ENCODE measurements at places on chromosomes 3 and 15.

DNA sequence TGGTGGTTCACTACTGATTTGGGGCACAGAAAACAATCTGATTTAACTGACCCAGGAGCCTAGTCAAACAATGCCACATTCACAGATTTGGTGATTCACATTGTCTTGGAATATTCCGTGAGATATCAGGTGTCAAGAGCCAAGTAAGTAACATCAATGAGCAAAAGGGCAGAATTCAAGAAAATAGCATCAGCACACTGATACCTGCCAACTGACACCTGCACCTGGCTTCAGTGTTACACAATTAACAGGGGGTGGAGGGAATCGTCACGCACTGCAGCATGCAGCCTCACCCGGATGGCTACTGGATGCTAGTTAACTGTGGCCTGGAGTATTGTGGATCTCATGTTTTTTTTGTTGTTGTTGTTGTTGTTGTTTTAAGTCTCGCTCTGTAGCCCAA, 17.6 kb downstream of the CCNL1 start:
- H3K4me1 ChIP-seq, result peaks cover 9% of the 10 kb centered on the region
- no peak overlapping the region for H3K27ac ChIP-seq
- H3K27me3 ChIP-seq, result no peaks in the 10 kb centered on the region
- DNase-seq, result no peak
- no peak overlapping the region for H3K4me3 ChIP-seq
- H3K36me3 ChIP-seq, result peaks cover 44% of the 10 kb centered on the region

DNA sequence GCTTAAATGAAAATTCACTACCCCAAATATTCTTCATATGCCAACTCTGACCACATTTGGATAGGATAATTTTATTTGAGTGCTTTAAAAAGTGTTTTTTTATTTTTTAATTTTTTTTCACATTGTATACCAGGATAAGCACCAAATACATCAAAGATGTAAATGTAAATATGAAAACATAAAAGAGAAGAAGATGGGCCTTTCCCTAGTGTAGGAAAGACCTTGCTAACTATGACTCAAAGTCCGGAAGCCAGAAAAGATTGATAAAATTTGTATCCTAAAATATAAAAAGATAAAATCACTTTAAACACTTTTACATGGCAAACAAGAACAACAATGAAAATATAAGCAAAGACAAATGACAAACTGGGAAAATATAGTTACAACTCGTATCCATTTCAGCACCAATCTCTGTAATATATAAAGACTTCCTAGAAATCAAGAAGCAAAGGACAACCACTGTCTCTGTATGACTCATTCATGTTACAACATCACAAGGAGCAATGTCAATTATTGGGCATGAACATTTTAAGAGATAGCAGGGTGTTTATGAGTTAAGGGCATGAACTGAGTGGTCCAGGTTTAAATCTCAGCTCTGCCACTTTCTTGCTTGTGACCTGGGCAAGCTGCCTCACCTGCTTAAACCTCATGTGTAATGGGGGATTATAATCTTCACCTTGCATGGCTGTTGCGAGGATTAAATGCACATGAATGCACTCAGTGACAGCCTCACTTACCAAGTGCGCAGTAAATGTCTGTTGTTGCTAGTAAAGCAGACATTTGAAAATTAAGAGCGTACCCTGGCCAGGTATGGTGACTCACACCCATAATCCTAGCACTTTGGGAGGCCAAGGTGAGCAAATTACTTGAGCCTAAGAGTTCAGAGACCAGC, 25.3 kb upstream of the ARHGEF3 start:
- no peaks in the 10 kb centered on the region for H3K36me3 ChIP-seq
- no peaks in the 10 kb centered on the region for H3K4me1 ChIP-seq
- DNase-seq, result peak; percentile 42
- H3K27me3 ChIP-seq, result 0 out of 2 replicates have a peak, but pooled peaks cover 8% of the 10 kb centered on the region

DNA sequence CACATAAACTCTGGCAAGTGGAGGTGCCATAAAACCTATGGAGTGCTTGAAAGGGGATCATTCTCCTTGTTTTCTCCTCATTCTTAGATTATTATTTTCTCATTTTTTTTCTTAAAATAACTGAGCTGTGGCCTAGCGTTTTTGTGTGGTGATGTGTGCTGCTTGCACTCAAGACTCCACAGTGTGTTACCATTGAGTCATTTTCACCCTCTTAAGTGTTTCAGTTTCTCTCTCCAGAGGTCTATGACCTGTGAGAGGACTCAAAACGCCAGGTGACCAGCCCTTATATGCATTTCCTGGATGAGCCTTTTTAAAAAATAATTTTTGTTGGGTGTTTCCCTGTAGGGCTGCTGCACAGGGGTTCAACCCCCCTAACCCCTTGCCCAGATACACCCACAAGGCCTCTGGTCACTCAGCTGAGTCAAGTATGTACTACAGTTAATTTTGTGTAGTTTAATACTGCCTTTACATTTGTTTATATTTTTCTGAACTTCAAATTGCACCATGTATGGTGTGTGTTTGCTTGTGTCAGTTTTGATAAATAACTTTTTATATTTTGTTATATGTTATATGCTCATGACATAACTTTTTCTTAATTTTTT, 15.4 kb upstream of the BTLA start:
- H3K4me3 ChIP-seq, result no peak overlapping the region
- H3K36me3 ChIP-seq, result no peaks in the 10 kb centered on the region
- H3K4me1 ChIP-seq, result no peaks in the 10 kb centered on the region
- no peaks in the 10 kb centered on the region for H3K27me3 ChIP-seq

- H3K4me3 ChIP-seq, result no peak overlapping the region
- DNase-seq, result no peak
- no peaks in the 10 kb centered on the region for H3K36me3 ChIP-seq
- H3K4me1 ChIP-seq, result peaks cover 30% of the 10 kb centered on the region
- H3K27me3 ChIP-seq, result no peaks in the 10 kb centered on the region
Observed at GRCh38 chr3:78872195-78872594, 895.6 kb downstream of the ROBO1 start.

DNA sequence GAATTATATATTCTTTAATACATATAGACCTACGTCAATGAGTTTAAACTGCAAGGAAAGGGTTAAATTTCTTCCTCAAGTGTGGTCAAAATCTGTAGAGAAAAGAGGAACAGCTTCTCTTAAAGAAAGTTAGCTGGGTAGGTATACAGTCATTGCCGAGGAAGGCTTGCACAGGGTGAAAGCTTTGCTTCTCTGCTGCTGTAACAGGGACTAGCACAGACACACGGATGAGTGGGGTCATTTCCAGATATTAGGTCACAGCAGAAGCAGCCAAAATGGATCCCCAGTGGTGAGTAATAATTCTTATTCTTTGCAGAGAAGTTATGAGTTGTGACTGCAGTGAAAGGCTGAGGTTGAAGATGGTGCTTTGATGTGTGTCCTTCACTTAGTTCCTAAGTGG, at the start of gene CD86:
TSS of gene CD86 (plus strand) at position 148 of the 400 bp plus-strand sequence. CDS start at position 276, 128 bp downstream.
- H3K27me3 ChIP-seq, result no peaks in the 10 kb centered on the region
- H3K4me3 ChIP-seq, result no peak within 1 kb of the TSS
- DNase-seq, result peak; percentile 11

GRCh38 chr15:96849271-96849900, 518.9 kb downstream of the NR2F2 start:
- H3K36me3 ChIP-seq, result no peaks in the 10 kb centered on the region
- no peaks in the 10 kb centered on the region for H3K4me1 ChIP-seq
- no peak for DNase-seq
- H3K27me3 ChIP-seq, result no peaks in the 10 kb centered on the region
- H3K4me3 ChIP-seq, result no peak overlapping the region
- H3K27ac ChIP-seq, result no peak overlapping the region

DNA sequence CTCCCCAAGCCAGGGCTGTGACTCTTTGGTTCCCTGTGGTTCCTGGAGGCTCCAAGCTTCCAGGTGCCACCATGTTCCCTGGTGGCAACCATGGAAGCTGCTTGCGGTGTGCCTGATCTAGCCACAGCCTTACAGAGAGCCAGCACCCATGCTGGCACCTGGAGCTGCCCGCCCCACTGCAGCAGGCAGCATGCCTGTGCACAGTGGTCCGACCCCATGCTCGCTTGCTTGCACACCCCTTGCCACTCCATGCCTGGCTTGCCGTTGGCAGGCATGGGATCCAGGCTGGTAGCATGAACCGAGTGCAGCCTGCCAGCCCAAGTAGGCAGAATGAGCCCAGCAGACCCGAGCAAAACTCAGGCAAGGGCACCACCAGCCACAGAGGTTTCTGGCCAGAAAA, 53.9 kb downstream of the SLMAP start:
- H3K27me3 ChIP-seq, result no peaks in the 10 kb centered on the region
- H3K4me3 ChIP-seq, result no peak overlapping the region
- H3K27ac ChIP-seq, result no peak overlapping the region
- peaks cover 12% of the 10 kb centered on the region for H3K4me1 ChIP-seq
- DNase-seq, result no peak

Measured in GM23248 (cell line).